Stimulated activated CD4-positive, alpha-beta T cell treated with anti-CD3 and anti-CD28 coated beads, Interleukin-12 subunit alpha, Interleukin-12 subunit beta, amount 100 ng/mL, for 24 hours (primary cell): ENCODE measurements at places on chromosomes 2 and 18.

GRCh38 chr2:197135806-197136205 lies 174.8 kb downstream of the ANKRD44 start:
- no peak for DNase-seq

- peak; percentile 13 for DNase-seq
Measured at GRCh38 chr2:437756-438393, 150.0 kb upstream of the ALKAL2 start.

DNA sequence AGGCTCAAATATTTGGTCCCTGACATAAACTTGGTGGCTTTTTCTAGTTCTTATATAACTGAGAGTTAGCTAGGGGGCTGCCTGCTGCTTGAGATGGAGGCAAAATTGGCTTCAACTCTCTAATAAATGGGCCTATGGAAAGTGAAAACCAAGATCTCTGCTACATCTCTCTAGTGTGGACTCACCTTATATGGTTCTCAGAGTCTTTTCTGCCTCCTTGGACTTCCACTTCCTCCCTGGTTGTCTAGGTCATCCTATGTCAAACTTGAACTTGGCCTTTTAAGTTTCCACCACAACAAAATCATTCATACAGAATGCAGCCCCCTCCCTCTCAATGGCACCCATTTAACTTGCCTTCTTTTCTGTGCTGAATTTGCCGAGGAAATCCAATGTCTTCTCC lies 23.9 kb upstream of the ARHGAP25 start:
- DNase-seq = no peak

GRCh38 chr18:2814928-2815327 lies 31.9 kb upstream of the EMILIN2 start:
- DNase-seq = no peak

DNA sequence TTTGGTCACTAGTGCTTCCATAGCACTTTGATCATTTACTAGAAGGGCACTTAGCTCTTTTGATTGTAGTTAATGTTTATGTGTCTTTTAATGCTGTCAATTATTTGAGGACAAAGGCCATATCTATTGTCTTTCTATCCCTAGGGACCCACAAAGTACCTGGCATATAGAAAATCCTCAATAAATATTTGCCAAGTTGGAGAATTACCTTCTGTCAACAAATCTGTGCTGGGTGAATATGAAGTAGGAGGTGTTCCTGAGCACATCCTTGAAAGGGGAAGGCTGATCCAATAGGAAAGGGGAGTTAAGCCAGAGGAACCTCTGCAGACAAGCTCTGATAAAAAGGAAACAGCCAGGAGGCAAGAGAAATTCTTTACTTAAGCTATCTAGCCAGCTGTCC lies 8.2 kb downstream of the DPP4 start:
- DNase-seq = no peak

DNA sequence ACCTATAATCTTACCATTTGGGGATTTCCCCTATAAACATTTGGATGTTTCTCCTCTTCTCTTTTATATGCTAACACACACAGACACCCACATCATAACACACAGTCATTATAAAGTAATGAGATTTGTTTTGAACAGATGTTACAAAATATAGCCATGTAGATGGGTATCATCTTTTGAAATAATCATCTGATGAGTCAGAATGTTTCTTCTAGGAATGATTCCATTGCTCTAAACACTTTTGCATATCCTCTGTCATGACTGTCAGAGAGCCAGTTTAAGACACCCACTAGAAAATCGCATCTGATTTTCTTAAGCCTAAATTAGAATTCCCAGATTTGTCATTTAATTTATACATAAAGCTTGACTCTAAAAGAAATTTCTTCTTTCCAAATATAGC lies 442.6 kb downstream of the CMPK2 start:
- DNase-seq = no peak

DNA sequence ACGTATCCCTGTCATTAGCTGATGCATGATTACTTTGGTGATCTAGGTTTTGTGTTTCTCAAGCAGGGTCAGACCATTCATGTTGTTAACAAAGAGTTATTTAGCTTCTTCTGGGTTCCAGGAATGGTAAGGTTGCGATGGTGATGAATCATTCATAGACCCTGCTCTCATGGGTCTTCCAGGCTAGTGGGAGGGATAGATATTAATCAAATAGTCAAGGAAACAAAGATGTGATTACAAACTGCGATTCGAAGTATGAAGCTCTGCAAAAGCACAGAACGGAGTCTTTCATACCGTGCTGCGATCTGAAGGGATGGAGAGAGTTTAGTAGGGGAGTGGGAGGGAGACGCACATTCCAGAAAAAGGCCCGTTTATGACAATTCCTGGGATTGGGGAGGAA lies 42.1 kb downstream of the CAVIN2 start:
- DNase-seq = no peak

GRCh38 chr2:37992601-37993000 lies 67.5 kb downstream of the RMDN2 start:
- no peak for DNase-seq

- no peak for DNase-seq
Measured at GRCh38 chr2:67752199-67752598, 310.6 kb downstream of the C1D start.

- no peak for DNase-seq
Measured at GRCh38 chr18:36376361-36376760, 78.8 kb downstream of the FHOD3 start.

DNA sequence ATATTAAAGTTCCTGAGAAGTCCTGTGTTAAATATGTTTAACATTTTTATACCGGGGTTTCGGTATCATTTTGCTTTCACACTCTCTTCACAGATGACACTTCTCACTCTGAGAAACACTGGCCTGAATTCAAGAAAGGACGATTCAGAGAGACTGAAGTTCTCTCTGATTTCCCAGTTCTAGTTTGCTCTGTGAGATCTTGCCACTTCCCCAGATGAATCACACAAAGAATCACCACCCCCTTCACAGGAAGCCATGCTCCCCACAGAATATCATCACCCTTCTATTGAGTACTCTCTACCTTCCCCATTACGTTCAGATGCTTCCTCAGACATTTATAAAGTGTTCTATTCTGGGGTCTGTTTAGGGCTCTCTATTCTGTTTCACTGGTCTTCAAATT lies 16.1 kb upstream of the CD207 start:
- no peak for DNase-seq

DNA sequence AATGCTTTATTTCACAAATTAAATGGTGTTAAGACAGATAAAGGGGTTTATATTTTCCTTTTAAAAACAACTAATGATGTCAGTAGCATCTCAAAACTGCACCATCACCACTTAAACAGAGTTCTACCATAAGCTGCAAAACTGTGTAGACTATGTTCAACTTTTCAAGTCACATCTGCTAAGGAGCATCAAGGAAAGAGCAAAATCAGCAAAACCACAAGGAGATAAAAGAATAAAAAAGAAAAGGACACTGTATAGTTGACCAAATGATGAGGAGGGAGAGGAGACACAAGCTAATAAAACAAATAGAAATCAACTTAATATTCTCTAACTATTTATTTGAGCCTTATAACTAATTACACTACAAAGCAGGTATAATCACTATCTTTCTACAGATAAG lies 33.9 kb downstream of the PRPF40A start:
- DNase-seq = no peak

GRCh38 chr2:96664366-96664925 lies 21.9 kb downstream of the FER1L5 start:
- no peak for DNase-seq

DNA sequence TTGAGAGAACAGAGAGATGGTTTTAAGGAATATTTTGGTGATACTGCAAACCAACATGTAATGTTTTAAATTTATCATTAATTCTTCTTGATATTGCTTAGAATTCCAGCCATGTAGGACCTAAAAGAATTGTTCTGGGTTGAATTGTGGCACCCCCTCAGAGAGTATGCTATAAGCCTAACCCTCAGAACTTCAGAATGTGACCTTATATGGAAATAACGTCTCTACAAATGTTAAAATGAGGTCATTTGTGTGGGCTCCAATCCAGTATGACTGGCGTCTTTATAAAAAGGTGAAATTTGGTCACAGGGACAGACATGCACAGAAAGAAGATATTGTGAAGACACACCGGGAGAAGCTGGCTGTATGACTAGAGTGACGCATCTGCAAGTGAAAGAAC lies 193.6 kb downstream of the NRXN1 start:
- no peak for DNase-seq

DNA sequence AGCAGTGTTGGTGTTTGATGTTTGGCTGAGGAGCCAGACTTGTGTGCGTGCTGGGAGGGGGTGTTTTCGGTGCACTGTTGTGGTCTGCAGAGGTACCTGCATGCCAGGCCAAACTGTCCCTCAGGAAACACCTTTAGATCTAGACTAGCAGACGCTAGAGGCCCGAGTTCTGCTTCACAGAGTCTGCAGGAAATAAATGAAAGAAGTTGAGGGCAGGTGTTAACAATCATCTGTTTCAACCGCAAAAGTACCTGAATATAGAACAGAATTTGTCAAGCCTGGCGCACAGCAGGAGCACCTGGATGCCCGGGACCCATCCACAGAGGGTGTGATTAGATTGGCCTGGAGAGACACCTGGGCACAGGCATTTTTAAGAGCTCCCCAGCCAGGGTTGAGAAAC lies 40.5 kb upstream of the REL start:
- no peak for DNase-seq

DNA sequence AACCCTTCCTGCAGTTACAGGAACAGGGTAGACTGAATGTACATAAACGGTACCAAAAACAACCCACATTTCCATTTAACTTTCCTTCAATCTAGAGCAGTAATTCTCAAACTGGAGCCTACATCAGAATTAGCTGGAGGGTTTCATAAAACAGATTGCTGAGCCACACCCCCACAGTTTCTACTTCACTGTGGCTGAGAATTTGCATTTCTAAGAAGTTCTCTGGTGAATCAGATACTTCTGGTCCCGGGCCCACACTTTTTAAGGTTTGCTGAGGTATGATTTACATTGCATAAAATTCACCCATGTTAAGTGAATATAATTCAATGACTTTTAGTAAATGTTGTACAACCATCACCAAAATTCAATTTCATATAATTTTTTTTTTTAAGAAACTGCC lies 113.7 kb downstream of the SRBD1 start:
- DNase-seq = peak; percentile 12

DNA sequence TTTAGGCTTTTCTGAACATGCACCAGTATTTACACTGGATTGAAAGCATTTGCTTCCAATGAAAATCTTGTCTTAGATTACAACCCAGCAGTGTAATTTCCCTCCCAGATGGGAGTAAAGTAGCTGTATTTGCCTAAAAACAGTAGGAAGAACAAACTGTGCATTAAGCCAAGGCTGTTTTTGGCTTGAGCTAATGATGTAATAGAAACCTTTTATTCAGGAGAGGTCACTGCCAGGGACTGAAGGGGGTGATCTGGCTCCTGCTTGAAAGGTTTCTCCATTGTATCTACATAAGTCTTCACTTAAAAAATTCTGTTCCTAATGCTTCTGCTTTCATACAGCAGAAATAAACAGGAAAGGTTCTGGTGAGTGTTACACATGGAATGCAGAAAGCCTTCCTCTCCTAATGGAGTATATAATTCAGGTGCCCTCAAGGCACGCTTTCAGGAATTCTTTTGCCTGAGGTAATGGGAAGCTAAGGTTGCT lies 74.4 kb downstream of the MEIS1 start:
- DNase-seq = no peak

- no peak for DNase-seq
Measured at GRCh38 chr2:119846021-119846420, 86.3 kb downstream of the PTPN4 start.

DNA sequence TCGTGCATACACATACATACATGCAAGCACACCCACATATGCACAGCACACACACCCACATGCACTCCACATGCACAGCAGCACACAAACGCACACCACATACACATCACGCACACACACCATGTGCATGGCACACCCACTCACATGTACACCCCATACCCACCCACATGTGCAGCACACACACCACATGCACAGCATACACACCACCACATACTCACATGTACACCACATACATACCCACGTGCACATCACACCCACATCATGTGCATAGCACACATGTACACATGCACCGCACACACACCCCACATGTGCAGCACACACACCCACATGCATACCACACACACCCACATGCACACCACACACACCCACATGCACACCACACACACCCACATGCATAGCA lies 132.0 kb upstream of the RGPD4 start:
- DNase-seq = no peak

GRCh38 chr18:74114116-74114515 lies 33.5 kb downstream of the FBXO15 start:
- DNase-seq = no peak

GRCh38 chr2:151191001-151191400 lies 70.7 kb downstream of the RBM43 start:
- DNase-seq = no peak

DNA sequence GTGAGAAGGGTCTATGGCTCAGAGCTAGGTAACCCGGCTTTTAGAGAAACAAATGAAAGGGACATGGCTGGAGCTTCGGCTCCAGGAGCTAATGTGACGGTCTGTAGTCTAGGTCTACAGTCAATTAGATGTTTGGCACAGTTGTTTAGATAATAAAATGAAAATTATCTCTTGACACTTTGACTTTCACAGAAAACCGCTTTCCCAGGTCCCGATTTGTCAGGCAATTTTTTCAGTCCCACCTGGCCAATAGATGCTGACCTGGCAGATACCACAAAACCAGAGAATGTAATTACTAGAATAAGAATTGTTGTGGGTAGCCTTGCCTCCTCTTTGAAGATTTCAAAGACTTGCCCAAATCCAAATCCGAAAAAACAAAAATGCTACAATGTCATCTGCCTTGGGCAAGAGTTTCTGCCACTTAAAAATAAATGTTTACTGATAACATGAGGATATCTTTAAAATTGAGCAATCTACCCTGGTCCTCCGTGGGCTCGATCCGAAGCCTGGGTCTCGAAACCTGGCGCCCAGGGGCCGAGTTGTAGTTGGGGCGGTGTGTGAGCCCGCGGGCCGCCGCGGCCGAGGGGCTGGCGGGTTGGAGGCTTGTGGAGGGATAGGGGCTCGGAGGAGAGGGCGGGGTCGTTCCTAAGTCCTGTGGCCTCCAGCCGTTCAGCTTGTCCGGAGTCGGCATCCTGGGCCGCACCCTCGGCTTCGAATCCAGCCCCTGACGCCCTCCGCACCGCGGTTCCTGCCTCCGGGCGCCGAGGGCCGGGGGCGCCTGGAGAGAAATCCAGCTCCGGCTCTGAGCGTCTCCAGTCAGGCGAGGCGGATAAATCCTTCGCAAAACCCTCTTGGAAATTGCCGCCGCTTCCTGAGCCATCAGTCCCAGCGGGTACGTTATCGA lies 2.3 kb downstream of the EMX1 start:
- no peak for DNase-seq

- DNase-seq = no peak
Measured at GRCh38 chr2:140891614-140892212, 1239.1 kb downstream of the LRP1B start.

DNA sequence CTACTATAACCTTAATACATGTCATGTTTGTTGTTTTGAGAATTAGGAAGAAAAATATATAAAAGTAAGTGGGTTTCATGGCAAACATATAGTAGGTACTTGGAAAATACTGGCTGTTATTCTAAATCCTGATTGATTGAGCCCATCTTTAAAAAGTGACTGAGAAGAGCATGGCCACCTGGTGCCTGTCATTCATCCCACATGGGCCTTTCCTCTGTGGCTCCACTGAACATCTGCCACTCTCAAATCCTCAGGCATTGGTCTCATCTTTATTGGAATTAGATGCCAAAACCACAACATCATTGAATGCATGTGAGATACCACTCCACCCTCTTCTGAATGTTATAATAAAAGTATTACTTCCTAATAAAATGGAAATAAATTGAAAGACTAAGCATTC lies 101.6 kb upstream of the TTN start:
- DNase-seq = no peak
